ENCODE measurements at places on chromosomes 6 and 20. TPM values are rescaled to one million over a fixed set of nuclear protein-coding genes. Genes with fewer than 3 reads are reported as not detected.

Gene KIAA0408
- total RNA-seq: 105 TPM

Gene SLC12A5
- 113 TPM for total RNA-seq

Gene FOXA2
- total RNA-seq: 0.69 TPM

Gene LAMP5
- 19.6 TPM for total RNA-seq

Gene EFCAB8
- total RNA-seq: not detected

Gene GMDS
- 15.7 TPM for total RNA-seq

Measured in diencephalon (tissue), 1 donor.